AG09309 (cell line): ENCODE measurements at places on chromosomes 7 and 10.

- no peak for DNase-seq
Observed at GRCh38 chr10:110310741-110311140, 6.0 kb upstream of the SMNDC1 start.

- no peak for DNase-seq
Observed at GRCh38 chr7:65422670-65423069, 49.0 kb downstream of the ZNF92 start.

DNA sequence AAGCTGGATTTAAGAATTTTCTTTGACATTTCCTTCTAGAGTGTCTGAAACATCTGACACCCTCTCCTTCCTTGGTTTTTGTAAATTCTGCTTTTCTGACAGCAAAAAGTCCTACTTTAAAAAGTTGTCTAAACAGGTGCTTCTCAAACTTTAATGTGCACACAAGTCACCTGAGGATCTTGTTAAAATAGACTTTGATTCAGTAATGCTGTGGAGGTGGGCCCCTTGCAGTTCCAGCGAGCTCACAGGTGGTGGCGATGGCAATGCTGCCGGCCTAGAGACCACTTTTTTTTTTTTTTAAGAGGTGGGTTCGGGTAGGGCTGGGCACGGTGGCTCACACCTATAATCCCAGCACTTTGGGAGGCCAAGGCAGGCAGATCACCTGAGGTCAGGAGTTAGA lies 77.1 kb downstream of the ABCC2 start:
- no peak for DNase-seq

GRCh38 chr7:98691619-98692018 lies 74.5 kb downstream of the NPTX2 start:
- DNase-seq: no peak

GRCh38 chr10:239109-239508 lies 103.9 kb downstream of the ZMYND11 start:
- DNase-seq: no peak

GRCh38 chr10:1476455-1476803 lies 260.9 kb downstream of the ADARB2 start:
- DNase-seq: no peak

GRCh38 chr10:125043841-125044658 lies 102.1 kb downstream of the ZRANB1 start:
- no peak for DNase-seq

- no peak for DNase-seq
Observed at GRCh38 chr10:90319188-90319914, 538.5 kb downstream of the HTR7 start.

DNA sequence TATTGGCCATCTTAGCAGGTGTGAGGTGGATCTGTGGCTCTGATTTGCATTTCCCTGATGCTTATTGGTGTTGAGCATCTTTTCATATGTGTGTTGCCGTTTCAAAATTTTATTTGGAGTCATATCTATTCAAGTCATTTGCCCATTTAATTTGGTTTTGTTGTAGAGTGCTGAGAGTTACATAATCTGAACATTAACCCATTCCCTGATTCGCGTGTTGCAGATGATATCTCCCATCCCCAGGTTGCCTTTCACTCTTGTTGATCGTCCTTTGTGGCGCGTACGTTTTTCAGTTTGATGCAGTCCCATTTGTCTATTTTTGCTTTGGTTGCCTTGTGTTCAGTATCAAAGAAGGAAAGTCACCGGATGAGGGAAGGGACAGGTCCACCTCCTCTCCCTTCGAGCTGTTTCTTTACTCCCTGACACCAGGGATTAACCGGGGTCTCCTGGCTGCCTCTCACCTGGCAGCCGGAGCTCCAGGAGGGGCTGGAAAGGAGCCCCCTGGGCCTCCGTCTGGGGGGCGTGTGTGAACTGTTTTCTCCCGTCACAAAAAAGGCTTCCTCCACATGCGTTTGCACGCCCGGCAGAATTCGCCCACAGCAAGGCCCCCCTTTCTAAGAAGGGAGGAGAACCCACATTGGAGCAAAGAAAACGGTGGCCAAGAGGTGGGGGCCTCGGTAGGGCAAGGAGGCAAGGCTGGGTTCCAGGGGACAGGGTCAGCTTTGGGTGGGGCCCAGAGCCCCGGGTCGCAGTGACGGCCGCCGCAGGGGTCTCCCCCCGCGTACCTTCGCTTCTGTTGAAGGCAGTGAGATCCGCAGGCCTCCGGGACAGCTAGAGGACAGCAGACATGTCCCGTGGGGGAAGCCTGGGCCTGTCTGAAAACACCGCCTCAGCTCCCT lies 8.3 kb downstream of the MNX1 start:
- no peak for DNase-seq

DNA sequence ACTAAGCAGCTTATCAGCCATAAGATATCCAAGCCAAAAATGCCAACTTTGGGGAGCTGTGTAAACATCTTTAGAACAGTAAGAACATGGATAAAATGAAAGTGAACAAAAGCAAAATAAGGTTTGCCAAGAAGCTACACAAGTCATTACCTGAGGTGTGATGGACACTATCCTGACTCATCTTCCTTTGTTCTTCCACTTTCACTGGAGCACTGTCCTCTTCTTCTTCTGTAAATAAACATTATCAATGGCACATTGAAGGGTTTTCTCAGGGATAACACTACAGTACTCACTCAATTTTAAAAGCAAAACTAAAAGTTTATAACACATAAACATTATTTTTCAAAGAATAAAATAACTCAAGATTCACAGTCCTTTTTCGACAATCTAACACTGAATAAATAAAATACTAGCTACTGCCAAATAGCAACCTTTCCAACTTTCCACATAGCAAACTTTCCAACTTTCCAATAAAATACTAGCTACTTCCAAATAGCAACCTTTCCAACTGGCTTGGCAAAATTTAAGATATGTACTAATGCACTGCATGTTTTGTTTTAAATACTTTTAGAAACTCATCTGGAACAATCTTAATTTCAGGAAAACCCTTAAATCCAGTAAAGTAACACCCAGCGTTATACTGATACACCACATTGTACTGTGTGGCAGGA lies 174.1 kb downstream of the SKAP2 start:
- DNase-seq: no peak

DNA sequence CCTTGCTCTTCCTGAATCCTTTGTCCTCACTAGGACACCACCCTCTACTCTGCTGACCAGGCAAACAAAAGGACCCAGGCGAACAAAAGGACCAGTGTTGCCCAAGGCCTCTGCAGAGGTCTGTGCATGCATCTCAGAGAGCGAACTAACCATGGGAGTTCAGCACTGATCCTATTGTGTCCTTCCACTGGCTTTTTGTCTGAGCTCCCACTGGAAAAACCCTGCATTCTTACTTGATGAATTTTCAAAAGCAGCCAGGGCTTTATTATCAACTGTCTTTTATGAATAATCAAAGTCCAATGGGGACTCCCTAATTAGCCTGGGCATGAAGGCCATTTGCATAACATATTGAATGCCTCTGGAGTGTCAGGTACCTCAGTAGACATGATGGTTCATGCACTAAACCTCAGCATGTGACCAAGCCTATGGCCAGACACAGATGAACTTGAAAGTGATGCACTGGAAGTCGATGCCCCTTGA lies 140.6 kb downstream of the KCNMA1 start:
- no peak for DNase-seq

DNA sequence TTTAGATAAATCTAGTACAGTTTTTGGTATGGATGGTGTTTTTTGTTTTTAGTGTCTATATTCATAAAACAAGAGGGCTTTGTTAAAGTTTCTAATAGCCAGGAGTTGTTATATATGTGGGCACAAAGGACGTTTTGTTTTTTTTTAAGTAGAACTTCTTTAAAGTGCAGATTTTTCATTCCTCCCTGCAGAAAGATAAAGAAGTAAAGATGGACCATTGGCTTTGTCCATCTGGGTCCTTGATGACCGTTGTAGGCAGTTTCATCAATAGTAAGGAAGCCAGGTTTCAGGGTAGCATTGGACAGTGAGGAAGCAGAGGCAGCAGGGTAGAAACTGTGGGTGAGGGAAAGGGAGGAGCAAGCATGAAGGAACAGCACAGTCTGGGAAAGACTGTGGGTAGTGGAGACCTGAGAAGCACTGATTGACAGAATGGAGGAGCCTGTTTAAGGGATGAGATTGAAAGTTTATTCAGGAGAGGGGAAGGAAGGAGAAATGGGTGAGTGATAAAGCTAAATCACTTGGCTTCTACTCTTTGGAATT lies 5.3 kb downstream of the CALU start:
- no peak for DNase-seq

DNA sequence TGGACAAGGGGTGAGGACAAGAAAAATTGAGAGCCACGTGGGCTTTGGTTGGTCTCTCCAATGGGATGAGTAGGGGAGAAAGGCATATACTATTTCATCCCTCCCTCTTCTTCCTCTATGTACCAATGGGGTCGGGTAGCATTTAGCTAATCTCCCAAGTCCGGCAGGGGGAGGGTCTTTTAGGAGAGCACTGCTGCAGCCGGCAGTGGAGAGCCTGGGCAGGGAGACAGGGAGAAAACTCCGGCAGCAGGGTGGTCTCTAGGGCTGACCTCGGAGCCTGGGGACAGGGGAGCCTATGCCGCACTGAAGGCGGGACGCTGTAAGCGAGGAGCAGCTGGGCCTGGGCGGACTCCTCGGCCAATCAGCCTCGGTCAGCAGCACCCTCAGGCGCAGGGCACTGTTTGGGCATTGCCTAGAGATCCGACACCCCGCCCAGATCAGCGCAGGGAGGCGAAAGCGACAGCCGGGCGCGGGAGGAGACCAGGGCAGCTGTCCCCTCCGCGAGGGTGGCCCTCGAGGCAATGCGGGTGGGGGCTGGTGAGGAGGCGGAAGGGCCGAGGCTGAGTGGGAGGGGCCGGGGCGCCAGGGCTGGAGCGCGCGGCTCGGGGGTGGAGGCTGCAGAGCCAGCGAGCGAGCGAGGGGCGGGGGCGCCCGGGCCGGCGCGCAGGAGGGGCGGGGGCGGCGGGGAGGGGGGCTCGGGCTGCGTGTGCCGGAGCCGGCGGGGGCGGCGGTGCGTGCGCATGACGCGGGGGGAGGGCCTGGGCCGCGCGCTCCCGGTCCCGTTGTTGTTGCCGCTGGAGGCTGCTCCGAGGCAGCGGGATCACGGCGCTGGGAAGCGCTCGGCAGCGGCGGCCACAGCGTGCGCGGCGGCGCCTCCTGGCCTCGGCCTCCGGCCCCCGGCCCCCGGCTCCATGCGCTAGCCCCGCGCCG lies at the start of gene AGAP3:
Gene AGAP3 (plus strand): TSS at position 785 of the 930 bp plus-strand sequence. CDS start 267 bp downstream, outside the sequence.
- DNase-seq: no peak

DNA sequence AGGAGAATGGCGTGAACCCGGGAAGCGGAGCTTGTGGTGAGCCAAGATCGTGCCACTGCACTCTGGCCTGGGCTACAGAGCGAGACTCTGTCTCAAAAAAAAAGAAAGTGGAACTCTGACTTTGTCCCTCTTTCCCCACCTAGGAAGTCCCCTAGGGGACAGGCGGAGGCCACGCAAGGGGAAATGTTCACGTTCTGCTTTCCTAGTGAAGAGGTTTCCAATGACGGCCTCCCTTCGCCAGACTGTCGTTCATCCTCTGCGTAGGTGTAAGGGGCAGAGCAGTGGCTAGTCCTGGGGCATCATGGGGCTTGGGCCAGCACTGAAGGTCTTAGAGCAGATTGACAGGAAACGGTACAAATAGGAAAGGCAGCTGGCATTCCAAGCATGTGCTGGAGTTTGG lies 30.6 kb downstream of the SUFU start:
- DNase-seq: no peak

DNA sequence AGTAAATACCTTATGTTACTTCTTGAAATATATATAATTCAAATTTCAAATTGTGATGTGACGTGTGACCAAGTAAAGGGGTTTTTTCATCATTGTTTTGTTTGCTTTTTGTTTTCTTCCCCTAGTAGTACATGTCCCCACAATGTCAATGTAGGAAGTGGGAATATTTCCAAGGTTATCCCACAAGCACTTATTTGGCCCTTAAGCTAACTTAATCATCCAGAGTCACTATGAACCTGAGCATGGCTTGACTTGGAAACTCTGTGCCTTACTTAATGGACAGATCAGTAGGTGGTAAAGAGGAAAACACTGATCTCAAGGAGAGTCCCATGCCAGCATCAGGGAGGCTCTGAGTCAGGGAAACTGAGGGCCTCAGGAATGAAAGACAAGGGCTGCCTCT lies 569.3 kb upstream of the IGFBP3 start:
- DNase-seq: no peak

GRCh38 chr7:110105307-110105706 lies 985.6 kb upstream of the LRRN3 start:
- no peak for DNase-seq

GRCh38 chr7:136517971-136518370 lies 350.5 kb upstream of the CHRM2 start:
- DNase-seq: no peak

DNA sequence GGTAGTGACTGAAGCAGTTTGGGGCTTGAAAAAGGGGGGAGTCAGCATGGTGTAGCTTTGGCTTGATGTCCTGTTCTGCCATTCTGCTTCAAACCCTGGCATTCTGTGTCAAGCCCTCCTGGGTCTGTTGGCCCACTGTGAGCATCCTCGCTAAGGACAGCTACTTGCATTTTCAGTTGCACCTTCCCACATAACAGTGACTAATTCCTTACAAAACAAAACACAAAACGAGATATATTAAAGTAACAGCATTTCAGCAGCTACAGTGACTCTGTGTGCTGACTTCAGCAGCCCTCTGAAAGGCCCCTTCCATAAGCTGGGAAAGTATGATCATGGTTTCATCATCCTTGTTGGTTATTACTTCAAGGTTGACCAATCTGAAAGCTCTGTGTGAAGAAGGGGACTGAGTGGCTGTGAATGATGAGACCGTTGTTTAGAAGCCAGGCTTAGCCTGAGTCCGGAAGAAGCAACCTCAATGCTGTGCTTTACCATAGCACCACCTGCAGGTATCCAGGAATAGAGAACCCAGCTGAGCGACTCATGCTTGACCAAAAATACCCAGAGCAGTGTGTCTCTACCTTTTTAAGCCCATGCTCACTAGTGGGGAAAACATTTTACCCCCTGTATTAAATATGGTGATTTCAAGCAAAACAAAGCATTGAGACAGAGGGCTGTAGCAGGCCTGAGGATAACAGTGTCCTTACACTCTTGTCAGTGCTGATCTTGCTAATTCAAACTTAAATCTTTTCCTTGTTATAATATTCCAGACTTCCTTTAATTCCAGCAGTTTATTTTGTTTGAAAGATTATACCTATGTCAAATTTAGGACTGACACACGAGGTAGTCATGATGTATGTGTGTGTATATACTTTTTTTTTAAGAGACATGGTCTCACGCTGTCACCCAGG lies 42.6 kb upstream of the CC2D2B start:
- peak; percentile 70 for DNase-seq

GRCh38 chr7:46089281-46089680 lies 168.2 kb upstream of the IGFBP3 start:
- no peak for DNase-seq

DNA sequence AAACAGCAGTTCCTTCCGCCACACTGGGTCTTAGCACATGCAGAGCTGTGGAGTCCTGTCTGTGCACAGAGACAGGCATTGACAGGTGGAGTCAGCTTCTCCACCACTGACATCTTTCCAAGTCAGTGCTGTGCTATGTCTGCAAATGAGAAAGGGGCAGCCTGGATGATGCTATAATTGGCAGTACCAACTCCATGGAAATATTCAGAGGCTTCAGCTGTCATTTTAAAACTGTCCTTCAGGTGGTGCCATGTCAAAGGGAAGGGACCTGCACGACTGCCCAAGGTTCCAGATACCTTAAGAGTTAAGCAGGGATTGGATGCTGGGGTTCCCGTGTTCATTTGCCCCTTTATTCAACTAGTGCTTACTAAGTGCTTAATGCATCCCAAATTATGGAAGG lies 258.0 kb upstream of the PRKCQ start:
- no peak for DNase-seq

GRCh38 chr10:71746344-71747037 lies 26.8 kb downstream of the VSIR start:
- no peak for DNase-seq

GRCh38 chr7:68556537-68556936 lies 1041.7 kb upstream of the AUTS2 start:
- DNase-seq: no peak
